ENCODE measurements at places on chromosomes 1 and 21.

DNA sequence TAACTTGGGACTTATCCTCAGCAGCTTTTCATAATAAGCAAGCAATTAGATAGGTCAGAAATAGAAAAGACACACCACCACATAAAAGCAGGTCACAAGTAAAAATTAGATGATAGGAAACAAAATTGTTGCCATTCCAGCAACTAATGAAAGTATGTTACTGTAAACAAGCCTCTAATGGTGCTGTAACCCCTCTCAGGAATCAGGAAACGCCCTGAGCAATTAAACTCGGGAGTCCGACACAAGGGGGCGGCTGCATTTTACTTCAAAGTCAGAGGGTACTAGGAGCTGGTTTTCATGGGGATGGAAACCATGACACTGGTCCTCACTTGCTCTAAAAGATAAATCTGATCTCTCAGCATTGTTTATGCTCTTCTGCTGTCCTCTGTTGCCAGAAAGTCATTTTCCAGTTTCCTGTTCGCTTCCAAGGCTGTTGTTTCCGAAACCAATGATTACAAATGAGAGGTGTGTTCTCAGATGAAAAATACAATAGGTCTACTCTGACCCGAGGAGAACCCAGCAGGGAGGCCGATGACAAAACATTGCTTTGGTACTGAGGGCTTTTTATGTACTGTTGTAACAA is 93.4 kb downstream of the TGFBR3 start:
- H3K4me1 ChIP-seq, result peaks cover 28% of the 10 kb centered on the region
- no peak for DNase-seq
- H3K27me3 ChIP-seq, result no peaks in the 10 kb centered on the region
- no peaks in the 10 kb centered on the region for H3K36me3 ChIP-seq
- no peak overlapping the region for H3K27ac ChIP-seq

GRCh38 chr1:20448671-20449071 is 37.3 kb downstream of the CAMK2N1 start:
- H3K27ac ChIP-seq, result no peak overlapping the region
- peaks cover 6% of the 10 kb centered on the region for H3K4me1 ChIP-seq
- H3K36me3 ChIP-seq, result no peaks in the 10 kb centered on the region
- no peaks in the 10 kb centered on the region for H3K27me3 ChIP-seq
- H3K4me3 ChIP-seq, result no peak overlapping the region

DNA sequence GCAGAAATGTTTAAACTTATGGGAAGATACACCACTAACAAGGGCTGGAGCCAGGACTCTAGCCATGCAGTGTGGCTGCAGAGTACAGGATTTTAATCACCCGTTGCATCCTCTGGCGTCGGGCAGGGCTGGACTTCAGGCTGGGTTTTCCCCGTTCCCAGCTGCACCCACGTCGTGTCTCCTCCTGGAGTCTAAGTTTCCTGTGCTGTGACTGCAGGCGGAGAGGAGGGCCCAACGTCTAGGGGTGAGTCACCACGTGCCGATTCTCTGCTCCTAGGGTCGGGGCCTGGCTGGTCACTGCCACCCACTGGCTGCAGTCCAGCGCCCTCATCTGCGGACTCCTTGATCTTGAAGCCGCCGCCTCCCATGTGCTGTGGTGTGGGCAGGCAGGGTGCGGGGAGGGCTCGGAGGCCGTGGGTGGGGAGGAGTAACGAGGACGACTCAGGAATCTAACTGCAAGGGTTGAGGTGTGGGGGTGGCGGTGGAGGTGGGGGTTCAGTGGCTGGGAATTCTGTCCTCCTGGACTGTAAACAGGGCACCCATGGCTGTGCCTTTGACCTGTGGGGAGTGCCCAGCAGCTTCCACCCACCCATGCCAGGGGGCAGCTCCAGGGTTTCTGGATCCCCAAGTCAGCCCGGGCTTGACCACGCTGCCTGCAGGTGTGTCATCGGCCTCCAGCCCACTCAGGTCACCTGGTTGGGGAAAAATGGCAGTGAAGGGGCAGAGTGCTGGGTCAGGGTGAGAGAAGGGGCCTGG is 77.8 kb downstream of the ALPL start:
- H3K36me3 ChIP-seq, result no peaks in the 10 kb centered on the region
- H3K27me3 ChIP-seq, result no peaks in the 10 kb centered on the region
- no peak overlapping the region for H3K27ac ChIP-seq
- DNase-seq, result peak; percentile 76
- no peak overlapping the region for H3K4me3 ChIP-seq

GRCh38 chr1:71621785-71622184 is 541.0 kb upstream of the ZRANB2 start:
- no peaks in the 10 kb centered on the region for H3K36me3 ChIP-seq
- peak; percentile 85 for DNase-seq
- no peak overlapping the region for H3K4me3 ChIP-seq
- peak overlapping the region; percentile 47 for H3K27ac ChIP-seq
- peaks cover 17% of the 10 kb centered on the region for H3K4me1 ChIP-seq
- H3K27me3 ChIP-seq, result no peaks in the 10 kb centered on the region

DNA sequence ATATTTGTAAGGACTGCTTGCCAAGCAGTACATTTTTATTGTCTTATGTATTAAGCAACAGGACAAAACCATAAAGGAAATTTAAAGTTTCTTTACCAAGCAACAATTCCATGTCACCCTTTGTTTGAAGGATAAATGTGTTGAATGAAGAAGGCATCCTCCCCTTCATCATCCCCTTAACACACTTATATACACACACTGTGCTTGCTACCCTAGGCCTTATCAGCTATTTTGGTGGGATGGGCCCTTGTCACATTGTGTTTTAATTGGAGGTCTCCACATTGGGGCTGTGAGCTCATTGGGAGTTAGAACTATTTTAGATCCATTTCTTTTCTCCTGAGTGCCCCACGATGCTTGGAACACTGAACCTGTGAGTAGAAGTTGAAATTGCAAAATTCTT is 1.9 kb downstream of the VANGL1 start:
- no peaks in the 10 kb centered on the region for H3K36me3 ChIP-seq
- peak overlapping the region; percentile 76 for H3K4me3 ChIP-seq
- H3K4me1 ChIP-seq, result peaks cover 29% of the 10 kb centered on the region
- no peaks in the 10 kb centered on the region for H3K27me3 ChIP-seq

DNA sequence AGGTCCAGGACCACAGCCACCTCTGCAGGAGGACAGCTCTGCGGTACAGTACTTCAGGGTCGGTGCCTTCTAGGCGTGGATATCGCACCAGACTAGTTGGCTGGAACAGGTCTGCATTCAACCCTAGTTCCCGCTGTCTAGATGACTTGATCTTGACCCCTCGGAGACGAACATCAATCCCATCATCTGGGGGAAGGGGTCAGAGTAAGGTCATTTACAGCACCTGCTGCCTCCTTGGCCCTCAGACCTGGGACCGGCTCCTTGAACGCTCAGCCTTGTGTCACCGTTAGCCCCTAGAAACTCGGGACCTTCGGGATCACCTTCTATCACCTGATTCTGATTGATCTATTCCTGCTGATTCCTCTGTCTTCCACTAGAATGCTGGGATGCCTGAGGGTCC is 2.6 kb downstream of the HECTD3 start:
- no peak overlapping the region for H3K4me3 ChIP-seq
- H3K27me3 ChIP-seq, result no peaks in the 10 kb centered on the region
- H3K4me1 ChIP-seq, result peaks cover 20% of the 10 kb centered on the region
- DNase-seq, result no peak
- H3K36me3 ChIP-seq, result peaks cover 14% of the 10 kb centered on the region

- no peaks in the 10 kb centered on the region for H3K27me3 ChIP-seq
- DNase-seq, result no peak
- no peak overlapping the region for H3K4me3 ChIP-seq
- H3K4me1 ChIP-seq, result no peaks in the 10 kb centered on the region
- H3K27ac ChIP-seq, result no peak overlapping the region
- no peaks in the 10 kb centered on the region for H3K36me3 ChIP-seq
These were observed 41.0 kb downstream of the MFSD2A start for GRCh38 chr1:39995973-39996393.

GRCh38 chr21:46454142-46454541 is 4.5 kb upstream of the DIP2A start:
- no peak overlapping the region for H3K4me3 ChIP-seq
- H3K36me3 ChIP-seq, result peaks cover 21% of the 10 kb centered on the region
- no peak for DNase-seq
- no peak overlapping the region for H3K27ac ChIP-seq
- peaks cover 28% of the 10 kb centered on the region for H3K4me1 ChIP-seq
- H3K27me3 ChIP-seq, result no peaks in the 10 kb centered on the region

GRCh38 chr21:38811257-38811656 is 5.5 kb downstream of the ETS2 start:
- no peaks in the 10 kb centered on the region for H3K27me3 ChIP-seq
- peaks cover 76% of the 10 kb centered on the region for H3K4me1 ChIP-seq
- peak overlapping the region; percentile 25 for H3K4me3 ChIP-seq
- peak; percentile 99 for DNase-seq
- peaks cover 74% of the 10 kb centered on the region for H3K36me3 ChIP-seq

All from PC-3 (cell line).